ENCODE measurements at places on chromosomes 11 and 22.

- DNase-seq: no peak
Observed at GRCh38 chr11:35419830-35420333, 524 bp upstream of the SLC1A2 start.

GRCh38 chr11:21866781-21867180 is 326.1 kb upstream of the ANO5 start:
- DNase-seq: no peak

DNA sequence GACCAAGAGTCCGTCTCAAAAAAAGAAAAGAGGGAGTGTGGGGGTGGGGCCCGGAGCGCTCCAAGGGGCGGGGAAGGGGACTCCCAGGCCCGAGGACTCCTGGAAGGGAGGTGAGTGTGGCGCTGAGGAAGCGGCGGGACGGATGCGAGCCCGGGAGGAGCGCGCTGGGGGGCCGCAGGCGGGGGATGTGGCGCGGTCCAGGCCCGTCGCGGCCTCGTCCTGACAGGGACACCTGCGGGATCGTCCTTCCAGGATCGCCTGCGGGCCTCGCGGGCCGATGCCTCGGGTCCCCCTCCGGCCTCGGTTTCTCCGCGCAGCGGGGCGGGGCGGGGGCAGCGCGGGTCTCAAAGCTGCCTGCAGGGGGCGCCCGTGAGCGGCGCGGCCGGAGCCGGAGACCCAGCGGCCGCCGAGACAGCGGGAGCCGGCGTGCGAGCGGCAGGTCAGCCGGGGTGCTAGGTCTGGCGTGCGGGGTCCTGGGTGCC is 3.8 kb upstream of the ADORA2A start:
- peak; percentile 27 for DNase-seq

DNA sequence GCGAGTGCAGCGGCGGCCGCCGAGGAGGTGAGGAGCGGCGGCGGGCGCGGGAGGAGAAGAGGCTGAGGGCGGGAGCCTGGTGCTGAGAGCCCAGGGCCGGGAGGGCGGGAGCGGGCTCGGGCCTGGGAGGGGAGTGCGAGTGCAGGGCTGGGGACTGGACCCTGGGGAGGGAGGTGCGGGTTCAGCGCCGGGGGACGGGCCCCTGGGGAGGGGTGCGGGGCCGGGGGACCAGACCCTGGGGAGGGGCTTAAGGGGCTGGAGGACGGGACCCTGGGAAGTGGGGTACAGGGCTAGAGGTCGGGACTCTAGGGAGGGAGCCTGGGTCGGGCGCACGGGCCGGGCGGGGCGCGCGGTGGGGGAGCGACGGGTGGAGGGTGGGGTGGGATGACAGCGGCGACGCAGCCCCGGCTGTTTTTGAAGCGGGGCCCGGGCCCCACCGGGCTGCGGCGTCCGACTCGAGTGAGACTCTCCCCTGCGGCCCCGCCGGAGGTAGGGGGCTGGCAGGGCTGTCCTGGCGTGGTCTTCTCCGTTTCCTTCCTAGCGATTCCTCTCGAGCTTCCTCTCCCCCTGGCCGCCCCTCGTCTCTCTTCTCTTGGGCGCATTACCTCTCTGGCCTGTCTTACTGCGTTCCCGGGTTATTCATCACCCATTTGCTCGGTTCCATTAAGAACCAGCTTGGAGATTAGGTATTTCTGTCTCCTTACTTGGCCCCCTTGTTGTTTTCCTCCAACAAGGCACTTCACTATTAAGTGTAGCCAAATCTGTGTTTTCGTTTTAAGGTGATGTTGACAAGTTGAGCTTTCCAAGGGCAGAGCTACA is 754 bp downstream of the NUP50 start:
- peak; percentile 33 for DNase-seq

- no peak for DNase-seq
Observed at GRCh38 chr11:70668204-70669202, 270.2 kb downstream of the CTTN start.

- DNase-seq: peak; percentile 34
Observed at GRCh38 chr22:26398741-26399153, 30.3 kb upstream of the ASPHD2 start.

GRCh38 chr22:39900306-39901227 is at the start of gene GRAP2:
Gene GRAP2, plus strand, starts transcription at chr22:39901084. Its CDS starts 46,023 bp downstream, at chr22:39947107.
- DNase-seq: peak; percentile 70

DNA sequence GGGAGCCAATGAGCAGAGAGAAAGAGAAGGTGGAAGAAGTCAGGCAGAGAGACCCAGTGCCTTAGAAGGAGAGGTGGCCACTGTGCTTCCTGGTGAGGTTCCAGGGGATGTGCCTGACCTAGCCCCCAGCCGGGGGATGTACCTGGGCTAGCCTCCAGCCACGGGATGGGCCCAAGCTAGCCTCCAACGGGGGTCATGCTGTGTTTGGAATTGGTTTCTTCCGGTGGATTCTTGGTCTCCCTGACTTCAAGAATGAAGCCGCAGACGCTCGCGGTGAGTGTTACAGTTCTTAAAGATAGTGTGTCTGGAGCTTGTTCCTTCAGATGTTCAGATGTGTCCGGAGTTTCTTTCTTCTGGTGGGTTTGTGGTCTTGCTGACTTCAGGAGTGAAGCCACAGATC is 6.9 kb upstream of the SMIM38 start:
- DNase-seq: no peak

GRCh38 chr22:45896153-45896951 is 80.6 kb downstream of the WNT7B start:
- DNase-seq: no peak

DNA sequence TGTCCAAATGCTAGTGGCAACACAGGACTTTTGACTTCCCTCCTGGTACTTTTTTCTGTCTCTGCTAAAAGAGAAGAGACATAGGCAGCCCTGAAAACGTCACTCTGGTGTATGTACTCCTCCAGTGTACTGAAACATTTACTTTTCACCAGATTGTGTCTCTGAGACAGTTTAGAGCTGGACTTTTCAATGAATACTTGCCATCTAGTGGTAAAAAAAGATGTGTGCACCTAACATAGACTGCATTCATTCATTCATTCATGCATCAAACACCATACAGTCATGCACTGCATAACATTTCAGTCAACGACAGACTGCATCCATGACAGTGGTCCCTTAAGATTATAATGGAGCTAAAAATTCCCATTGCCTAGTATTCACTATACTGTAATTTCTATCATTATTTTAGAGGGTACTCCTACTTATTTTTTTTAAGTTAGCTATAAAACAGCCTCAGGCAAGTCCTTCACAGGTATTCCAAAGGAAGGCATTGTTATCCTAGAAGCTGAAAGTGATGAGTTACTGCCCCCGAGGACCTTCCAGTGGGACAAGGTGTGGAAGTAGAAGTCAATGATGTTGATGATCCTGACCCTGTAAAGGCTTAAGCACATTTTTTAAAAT is 186.2 kb downstream of the SPON1 start:
- DNase-seq: no peak

- DNase-seq: no peak
Observed at GRCh38 chr11:33063326-33063881, 24.0 kb downstream of the TCP11L1 start.

DNA sequence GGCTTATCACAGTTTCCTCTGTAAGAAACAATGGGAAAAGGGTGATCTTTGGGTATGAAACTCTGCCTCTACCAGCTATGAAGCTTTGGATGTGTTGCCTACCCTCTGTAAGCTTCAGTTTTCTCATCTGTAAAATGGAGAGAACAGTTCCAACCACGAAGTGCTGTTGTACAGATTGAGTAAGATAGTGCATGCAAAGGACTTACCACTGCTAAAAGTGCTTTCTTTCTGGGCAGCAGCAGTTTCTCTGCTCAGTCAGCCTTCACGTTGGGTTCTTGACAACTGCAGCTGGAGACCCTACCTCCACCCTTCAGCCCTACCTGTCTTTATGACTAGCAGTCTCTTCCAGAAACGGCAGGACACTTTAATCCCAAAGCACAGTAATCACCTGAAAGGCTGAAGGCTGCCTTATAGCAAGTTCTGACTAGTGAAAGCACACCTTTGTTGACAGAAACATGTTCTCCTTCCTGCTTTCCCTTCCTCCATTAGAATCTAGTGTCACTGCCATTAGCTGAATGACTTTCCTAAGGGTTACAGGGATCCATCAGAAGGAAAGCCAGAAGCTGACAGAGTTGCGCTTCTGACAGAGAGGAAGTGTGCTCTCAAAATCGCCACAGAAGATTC is 91.4 kb downstream of the RPL27A start:
- DNase-seq: no peak

- no peak for DNase-seq
Observed at GRCh38 chr22:24164940-24165339, 16.3 kb upstream of the SUSD2 start.

DNA sequence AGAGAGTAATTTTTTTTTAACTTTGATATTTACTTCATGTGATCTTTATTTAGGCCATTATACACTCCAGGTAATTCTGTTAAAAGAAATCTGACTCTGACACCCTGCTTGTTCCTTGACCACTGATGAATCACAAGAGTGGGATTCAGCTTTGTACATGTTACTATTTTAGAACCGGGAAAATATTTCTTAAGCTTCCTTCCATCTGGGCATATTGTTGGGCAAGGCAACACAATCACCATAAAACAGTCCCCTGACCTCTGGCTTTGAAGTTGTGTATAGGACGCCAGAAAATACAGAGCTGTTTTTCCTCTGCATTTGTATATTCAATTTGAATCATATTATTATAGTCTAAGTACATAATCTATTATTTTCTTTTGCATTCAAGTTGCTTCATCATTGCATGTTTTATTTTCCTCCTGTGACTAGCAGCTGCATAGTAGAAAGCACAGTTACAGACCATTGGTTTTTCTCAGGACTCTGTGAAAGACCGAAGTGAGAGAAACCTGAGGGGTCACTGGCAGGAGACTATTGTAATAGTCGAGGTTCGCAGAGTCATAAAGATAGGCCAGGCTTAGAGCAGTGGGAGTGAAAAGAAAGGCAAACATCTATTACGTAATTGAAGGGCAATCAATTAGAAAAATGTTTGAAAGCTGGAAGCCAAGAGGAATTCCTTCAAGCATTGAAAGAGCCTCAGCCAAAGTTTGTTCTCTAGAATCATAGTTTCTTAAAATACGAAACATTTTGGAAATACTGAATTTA is 51.8 kb upstream of the SLC36A4 start:
- no peak for DNase-seq

DNA sequence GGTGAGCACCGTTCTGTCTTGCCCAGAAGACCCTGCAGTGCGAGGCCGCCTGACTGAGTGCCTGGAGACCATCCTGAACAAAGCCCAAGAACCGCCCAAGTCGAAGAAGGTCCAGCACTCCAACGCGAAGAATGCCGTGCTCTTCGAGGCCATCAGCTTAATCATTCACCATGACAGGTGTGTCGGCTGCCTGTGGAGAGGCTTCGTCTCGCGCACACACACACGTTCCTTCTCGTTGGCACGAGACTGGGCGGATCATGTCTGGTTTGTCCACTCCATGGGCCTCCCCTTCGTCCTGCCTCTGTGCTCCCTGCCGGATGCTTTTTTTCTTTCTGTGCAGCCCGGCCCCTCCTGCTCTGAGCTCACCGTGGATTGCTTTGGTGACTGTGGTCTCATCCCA is 51.1 kb downstream of the MUC6 start:
- no peak for DNase-seq

- DNase-seq: no peak
Observed at GRCh38 chr11:8384199-8384821, 120.6 kb upstream of the LMO1 start.

- no peak for DNase-seq
Observed at GRCh38 chr11:105100206-105100605, 39.4 kb downstream of the CARD18 start.

GRCh38 chr11:17960091-17960490 is 52.8 kb downstream of the SERGEF start:
- no peak for DNase-seq

DNA sequence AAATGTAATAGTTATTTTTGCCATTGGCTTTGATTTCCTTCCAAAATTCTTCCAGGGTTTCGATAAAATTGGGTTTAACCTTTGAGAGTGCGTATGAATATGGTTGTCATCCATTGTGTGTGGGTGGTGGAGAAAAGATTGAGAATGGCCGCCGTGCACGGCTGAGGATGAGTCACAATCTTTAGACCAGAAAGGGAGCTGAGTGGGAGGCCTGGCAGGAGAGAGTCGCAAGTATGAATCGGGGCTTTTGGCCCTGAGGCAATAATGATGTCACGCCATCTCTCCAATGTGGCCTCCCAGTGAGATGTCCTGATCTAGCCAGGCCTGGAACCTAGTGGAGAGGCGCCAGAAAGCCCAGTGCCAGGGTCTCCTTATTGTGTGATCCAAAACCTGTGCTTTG is 33.1 kb upstream of the SMPD1 start:
- no peak for DNase-seq

DNA sequence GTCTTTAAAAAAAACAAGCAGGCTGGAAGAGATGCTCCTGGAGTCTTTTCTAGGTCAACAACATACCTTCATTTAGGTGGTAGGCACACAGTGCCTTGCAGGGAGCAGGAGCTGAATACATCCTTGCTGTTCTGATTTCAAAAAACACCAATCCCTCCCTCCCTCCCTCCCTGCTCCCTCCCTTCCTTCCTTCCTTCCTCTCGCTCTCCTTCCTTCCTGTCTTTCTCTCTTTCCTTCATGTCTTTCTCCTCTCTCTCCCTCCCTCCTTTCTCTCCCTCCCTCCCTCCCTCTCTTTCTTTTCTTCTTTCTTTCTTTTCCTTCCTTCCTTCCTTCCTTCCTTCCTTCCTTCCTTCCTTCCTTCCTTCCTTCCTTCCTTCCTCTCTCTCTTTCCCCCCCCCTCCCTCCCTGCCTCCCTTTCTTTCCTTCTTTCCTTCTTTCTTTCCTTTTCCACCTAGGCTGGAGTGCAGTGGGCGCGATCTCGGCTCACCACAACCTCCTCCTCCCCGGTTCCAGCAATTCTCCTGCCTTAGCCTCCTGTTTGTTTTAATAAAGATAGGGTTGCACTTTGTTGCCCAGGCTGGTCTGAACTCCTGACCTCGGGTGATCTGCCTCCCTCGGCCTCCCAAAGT is 245.1 kb downstream of the MIAT start:
- no peak for DNase-seq
